Activated CD4-positive, alpha-beta T cell treated with anti-CD3 and anti-CD28 coated beads for 24 hours (primary cell): ENCODE measurements at places on chromosomes 2 and 18.

DNA sequence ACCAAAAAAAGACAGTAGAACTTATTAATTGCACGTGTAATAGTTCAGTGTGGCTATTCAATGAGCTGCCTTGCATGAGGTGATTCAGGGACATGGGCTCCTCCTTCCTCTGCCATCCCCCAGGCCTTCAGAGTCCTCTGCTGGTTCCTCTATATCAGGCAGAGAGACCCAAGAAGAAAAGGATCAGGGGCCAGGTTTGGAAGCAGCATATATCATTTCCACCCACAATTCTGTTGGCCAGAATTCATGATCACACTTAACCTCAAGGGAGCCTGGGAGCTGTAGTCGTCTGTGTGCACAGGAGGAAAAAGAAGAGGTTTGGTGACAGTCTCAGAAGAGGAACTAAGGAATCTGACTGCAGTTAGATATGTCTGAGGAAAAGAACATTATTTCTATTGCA is 114.0 kb upstream of the GLS start:
- DNase-seq = no peak

DNA sequence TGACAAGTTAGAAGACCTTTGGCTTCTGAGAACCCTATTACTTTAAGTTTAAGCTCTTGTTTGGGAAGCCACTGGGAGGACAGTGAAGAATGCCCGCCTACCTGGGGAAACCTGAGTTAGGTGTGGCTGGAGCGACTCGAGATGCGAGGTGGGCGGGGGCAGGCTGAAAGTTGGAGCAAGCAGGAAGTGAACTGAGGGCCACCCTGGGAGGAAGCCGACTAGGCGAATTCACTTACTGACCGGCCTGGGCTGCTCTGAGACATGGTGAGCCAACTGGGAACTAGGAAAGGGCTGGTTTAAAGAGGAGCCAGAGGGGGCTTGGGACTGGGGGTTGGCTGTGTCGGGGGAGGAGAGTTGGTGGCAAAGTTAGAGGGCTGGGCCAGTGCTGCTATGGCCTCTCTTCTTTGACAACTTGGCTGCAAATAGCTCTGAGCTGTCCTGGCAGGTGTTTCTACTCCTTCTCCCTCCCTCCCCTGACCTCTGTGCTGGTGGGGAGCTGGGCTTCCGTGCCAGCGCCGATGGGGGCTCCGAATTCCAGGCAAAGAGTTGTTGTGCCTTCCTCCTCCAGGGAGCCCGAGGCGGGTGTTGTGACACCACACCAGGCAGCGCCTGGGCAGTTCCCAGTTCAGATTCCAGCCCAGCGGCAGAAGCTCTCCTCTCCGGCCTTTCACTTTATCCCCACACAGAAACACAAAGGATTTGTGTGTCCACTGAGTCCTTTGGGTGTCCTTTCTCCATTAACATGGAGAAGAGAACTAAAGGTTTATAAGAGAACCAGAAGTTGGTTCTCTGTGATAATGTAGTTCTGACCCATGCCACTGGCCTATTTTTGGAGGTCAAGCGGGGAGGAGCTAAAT is at the start of gene VAMP8:
Gene VAMP8 (plus strand): TSS at position 201 of the 857 bp plus-strand sequence. CDS start 61 bp downstream, at position 262.
- DNase-seq = peak; percentile 45

DNA sequence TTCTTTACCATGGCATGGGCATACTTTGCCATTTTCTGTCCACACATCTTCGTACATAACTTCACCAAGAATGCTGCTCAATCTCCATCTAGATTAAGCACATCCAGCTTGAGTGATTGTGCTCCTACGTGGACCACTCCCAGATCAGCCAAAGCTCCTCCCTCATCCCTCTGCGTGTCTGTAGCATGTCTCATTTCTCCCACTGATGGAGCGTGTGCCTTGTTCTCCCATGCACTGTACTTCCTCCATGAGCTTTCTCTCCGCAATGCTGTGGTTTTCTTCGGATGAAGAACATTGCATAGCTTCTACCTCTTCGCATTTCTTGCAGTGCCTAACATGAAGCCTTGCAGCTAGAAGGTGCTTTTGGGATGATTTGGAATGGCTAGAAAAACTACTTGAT is 13.5 kb downstream of the CCL20 start:
- DNase-seq = no peak

DNA sequence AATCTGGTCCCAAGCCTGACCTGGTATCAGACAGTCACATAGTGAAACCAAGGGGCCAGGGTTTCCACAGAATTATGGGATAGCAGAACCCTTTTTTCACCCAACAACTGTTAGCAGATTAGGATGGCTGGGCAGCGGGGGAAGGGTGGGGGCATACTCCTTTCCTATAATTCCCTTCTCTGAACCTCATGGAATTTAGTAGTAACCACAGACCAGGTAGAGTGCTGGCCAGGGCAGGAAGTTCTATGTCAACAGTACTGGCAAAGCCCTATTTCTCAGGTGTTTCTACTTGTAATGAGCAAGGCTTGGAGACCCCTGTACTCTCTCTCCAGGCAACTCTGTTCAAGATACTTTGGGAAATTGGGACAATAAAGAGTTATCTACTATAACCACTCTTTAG is 174.6 kb downstream of the THADA start:
- no peak for DNase-seq

DNA sequence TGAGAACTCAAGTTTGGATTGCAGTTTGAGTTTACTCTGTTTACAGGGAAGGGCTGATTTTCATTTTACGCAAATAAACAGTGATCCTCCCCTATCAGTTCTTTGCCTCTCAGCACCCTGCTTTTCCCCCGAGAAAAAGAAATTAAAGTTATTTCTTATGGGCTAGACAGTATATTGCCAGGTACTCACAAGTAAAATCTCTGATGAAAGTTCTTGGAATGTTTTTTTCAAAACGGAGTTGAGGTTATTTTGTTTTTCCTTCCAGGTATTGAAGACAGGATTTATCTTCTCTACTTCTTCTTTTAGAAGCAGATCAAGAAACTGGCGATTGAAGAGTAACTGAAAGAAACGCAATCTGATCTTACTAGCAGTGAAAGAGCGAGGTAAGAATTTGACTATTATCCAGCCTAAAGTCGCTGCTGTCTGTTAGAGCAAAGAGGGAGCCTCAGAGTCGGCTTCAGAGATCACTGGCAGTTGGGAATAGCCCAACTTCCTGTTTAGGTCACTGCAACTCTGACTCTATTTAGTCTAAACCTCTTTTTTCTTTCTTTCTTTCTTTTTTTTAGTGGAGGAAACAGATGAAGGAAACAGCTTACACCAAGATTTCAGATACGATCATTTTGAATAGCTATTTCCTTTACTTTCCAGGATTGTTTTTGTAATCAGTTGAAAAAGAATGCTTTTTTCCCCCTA is at the start of gene TFPI:
Gene TFPI (minus strand): TSS at position 425 of the 693 bp plus-strand sequence. CDS start 50,667 bp downstream, outside the sequence.
- no peak for DNase-seq

GRCh38 chr18:38940475-38940862 is 1374.9 kb upstream of the CELF4 start:
- DNase-seq = no peak
